ENCODE measurements at places on chromosomes 11 and 22.

- DNase-seq = no peak
Measured at GRCh38 chr11:126581871-126582648, 226.6 kb downstream of the ST3GAL4 start.

GRCh38 chr11:119995730-119996491 lies 142.0 kb downstream of the TRIM29 start:
- DNase-seq = no peak

GRCh38 chr22:26276529-26277160 lies 107.4 kb downstream of the SEZ6L start:
- DNase-seq = no peak

DNA sequence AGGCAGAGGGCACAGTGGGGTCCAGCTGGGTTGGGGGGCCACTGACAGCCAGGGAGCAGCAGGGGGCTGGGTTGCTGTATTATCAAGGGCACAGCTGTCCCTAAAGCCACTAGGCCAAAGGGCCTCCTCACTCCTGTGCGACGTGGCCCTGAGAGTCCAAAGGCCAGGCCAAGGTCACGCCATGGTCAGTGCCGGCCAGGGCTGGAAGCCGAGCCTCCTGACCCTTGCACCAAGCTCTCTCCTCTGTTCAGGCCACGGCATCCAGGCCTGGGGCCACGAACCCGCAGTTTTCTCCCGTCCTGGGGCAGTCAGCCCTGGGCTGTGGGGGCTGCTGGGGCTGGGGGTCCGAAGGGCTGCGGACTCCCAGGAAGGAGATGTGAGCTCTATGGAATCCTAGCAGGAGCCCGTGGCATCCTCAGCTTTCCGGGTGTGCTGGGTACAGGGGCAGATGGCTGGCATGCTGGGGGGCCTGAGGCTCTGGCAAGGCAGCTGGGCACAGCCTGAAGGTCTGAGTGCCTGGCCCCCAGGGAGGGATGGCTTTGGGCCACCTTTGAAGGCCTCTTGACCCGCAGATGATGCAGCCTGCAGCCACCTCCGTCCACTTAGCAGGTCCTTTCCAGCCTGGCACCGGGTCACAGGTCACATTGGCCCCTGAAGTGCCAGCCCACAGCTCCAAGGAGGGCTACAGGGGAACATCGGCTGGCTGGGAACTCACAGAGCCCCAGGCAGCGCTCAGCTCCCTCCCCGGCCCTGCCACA lies 17.3 kb upstream of the PPARA start:
- DNase-seq = no peak

DNA sequence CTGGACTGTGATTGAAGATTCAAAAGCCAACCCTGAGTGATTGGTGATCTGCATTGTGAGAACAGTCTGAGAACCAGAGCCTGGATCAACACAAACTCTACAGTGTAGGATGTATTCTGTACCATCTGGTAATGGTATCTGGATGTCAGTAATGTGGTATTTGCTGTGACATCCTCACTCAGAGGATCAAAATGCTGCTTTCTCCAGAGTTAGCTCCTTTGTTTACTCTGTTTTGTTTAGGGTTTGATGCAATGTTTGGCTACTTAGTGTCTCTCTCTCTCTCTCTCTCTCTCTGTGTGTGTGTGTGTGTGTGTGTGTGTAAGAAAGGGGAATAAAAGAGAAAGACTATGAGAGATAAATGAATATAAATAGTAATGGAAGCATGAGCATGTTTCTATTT lies 24.3 kb downstream of the CASP4 start:
- DNase-seq = no peak

GRCh38 chr22:49487950-49488349 lies 339.7 kb downstream of the BRD1 start:
- no peak for DNase-seq

DNA sequence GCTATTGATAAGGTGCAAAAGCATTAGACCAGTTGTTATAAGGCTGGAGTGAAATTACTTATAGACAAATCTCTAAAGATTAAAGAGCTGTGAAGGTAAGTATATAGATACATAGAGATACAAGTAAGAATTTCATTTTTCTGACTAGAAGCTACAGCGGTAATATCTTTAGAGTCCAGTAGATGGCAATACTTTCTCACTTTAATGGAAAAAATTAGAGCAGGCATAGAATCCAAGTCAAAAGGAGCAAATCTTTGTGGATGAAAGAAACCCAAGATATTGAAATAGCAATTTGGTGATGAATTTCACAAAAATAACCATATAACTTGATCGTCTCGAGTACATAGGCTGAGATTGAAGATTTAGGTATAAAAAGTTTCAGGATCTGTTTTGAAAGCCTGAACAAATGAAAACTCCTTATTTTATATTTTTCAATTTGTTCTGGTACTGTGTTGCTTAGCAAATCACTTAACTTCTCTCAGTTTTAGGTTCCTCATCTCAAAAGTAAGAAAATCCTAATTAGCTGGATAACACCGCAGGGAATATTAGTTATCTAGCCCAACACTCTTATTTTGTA lies 81.9 kb downstream of the UVRAG start:
- DNase-seq = no peak

- no peak for DNase-seq
Measured at GRCh38 chr22:49938565-49939136, 20.2 kb downstream of the CRELD2 start.

DNA sequence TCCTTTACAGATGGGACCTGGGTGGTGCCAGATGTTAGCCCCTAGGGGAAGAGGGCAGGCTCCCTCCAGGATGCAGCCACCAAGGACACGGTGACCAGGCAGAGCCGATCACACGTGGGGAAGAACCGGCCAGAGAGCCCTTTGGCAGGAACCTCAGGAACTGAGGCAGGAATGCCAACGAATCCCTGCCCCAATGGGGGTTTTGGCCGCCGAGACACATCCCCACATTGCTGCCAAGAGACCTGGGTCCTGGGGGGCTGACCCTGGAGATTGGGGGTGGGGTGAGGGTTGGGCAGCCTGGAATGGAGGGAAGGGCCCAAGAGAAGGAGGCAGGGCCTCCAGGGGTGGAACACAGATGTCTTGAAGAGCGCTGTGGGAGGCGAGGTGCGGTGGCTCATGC lies 28.7 kb upstream of the LMO1 start:
- DNase-seq = no peak

- no peak for DNase-seq
Measured at GRCh38 chr11:105219269-105219668, 79.7 kb upstream of the CARD18 start.

- peak; percentile 24 for DNase-seq
Measured at GRCh38 chr11:63945477-63946163, 6.8 kb downstream of the NAA40 start.

GRCh38 chr11:125926682-125927081 lies 19.2 kb upstream of the VSIG10L2 start:
- no peak for DNase-seq

GRCh38 chr22:40244586-40244985 lies 66.9 kb downstream of the TNRC6B start:
- DNase-seq = no peak

GRCh38 chr11:118076754-118077281 lies at the start of gene TMPRSS4:
Gene TMPRSS4 (plus strand): TSS chr11:118077078. CDS start chr11:118077303, 225 bp downstream.
- no peak for DNase-seq

DNA sequence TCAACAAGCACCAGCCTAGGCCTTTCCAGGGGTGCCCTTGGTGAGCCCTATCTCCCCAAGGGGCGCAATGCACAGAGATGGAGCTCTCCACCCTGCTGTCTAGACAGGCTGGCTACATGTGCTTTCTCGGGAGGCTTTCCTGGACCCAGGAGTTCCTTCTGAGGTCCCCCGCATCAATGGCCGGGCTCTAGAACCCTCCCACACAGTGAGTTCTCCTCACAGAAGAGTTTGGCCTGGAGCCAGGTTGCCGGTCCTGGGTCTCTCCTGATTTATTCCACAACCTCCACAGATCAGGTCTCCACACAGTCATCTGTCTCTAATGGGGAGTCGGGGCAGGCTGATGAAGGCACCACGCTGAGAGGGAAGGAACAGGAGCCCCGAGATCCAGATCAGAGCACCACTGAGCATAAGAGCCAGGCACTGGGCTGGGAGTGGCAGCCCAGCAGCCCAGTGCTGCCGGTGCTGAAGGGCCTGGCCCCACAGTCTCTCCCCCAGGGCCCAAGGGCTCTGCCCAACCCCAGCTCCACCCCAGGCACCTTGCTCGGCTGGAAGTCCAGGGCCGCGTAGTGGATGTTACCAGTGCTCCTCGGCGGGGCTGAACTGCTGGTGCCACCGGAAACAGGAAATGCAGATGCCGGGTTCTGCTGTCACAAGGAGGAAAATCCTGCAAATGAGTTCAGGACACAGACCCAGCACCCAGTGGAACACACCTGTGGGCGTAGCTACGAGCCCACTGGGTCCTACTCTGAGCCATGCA lies 44.7 kb downstream of the GAB4 start:
- DNase-seq = no peak

GRCh38 chr22:23105304-23105703 lies 35.0 kb downstream of the GNAZ start:
- DNase-seq = no peak

GRCh38 chr11:56782167-56782847 lies 33.8 kb upstream of the OR9G4 start:
- no peak for DNase-seq

DNA sequence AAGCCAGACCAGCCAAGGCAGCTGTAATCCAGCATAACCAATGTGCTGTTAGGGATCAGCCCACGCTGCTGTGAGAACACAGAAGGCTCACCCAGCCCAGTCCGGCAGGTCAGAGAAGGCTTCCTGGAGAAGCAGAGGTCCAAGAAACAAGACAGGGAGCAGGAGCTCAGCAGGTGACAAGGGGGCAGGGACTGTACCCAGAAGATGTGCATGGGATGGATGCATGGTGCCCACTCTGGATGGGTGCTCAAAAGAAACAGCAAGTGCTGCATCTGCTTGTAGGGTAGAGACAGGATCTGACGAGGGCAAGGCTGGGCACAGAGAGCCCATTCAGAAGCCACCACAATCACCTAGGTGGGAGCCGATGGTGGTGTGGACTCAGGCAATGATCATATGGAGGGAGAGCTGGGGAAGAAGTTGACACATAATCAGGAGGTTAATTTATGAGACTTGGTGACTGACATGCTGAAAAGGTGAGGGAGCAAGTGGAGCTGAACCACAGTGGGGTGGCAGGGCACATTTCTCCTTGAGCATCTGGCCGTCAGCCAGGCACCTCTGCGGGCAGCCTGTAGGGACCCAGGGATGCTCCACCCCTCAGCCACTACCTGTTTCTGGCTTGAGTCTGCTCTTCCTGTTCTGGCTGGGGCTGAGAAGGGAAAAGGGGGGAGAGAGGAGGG lies 102.3 kb upstream of the DRD2 start:
- DNase-seq = peak; percentile 46

DNA sequence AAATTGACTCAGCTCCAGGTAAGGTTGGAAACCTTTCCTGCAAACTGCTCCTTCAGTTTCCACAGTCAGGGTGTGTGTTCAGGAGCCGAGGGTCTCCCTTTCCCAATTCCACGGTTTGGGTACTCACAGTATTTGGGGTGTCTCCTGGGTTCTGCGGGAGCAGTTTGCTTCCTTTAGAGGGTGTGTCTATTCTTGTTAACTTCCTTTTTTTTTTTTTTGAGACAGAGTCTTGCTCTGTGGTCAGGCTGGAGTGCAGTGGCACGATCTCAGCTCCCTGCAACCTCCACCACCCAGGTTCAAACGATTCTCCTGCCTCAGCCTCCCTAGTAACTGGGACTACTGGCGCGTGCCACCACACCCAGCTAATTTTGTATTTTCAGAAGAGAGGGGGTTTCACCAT lies 251.4 kb downstream of the LUZP2 start:
- no peak for DNase-seq

DNA sequence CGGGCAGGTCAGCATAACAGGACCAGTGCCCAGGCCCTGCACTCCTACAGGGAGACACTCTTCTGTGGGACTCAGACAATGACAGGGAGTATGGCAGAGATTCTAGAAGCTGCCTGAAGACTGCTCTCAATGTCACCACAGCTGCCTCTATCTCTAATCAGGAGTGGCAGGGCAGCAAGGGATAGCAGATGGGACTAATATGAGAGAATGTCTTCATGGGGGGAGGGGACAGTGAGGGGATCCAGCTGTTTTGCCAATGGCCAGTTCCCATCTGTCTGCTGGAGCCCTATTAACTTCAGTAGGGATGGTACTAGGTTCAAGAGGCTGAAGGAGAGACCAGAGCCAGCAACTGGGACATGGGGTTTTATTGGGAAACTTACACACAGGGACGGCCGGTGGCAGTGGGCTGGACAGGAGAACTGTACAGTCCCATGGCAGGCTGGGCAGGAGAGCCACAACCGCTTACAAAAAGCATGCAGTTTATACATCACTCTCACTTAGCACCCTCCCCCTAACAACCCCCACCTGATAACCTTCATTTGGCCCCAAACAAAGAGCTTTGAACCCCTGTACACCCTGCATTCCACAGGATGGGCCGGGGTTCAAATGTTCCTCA lies 2.5 kb upstream of the CD82 start:
- no peak for DNase-seq

DNA sequence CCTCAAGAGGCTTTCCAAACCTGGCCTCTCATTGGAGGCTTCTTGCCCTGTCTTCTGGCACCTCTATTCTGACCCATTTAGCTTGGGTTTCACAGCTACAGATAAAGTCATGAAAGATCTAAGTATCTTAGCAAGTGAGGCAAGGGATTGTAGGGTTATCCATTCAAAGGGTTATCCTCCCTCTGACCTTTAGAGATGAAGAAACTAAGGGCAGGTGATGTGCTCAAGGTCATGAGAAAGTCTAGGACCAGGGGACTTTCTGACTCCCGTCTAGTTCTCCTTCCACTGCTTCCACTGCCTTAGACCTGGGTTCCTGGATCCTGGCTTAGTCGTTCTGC lies 7.2 kb downstream of the PHOX2A start:
- DNase-seq = no peak

GRCh38 chr11:10355257-10355661 lies 50.4 kb downstream of the ADM start:
- no peak for DNase-seq

- no peak for DNase-seq
Measured at GRCh38 chr11:82529936-82530335, 203.7 kb downstream of the FAM181B start.

DNA sequence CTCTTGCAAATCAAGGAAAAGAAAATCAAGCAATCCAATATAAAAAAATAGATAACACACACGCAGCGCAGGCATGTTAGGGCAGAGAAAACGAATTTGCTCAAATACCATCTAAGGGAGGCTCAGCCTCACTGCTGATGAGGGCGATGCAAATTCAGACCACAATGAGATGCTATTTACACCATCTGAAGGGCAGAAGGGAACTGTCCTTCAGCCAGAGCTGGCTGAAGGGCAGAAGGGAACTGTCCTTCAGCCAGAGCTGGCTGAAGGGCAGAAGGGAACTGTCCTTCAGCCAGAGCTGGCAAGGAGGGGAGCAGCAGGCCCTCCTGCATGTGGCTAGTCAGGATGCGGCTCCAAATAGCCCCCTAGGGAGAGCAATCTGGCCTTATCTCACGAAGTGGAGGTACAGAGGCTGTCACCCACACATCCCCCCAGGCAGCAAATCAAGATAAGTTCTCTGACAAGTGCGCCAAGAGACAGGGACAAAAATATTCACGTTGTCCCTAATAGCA lies 7.6 kb upstream of the SLC39A13 start:
- DNase-seq = no peak

GRCh38 chr11:70002433-70002832 lies 75.7 kb upstream of the ANO1 start:
- no peak for DNase-seq

- no peak for DNase-seq
Measured at GRCh38 chr22:40030026-40030757, 35.4 kb downstream of the FAM83F start.

Measured in stimulated activated effector memory CD8-positive, alpha-beta T cell treated with anti-CD3 and anti-CD28 coated beads, Interleukin-12 subunit alpha, Interleukin-12 subunit beta, amount 100 ng/mL, for 72 hours (primary cell).